ENCODE measurements at places on chromosomes 12 and 14. TPM values are rescaled to one million over a fixed set of nuclear protein-coding genes. Genes with fewer than 3 reads are reported as not detected.
A peak's percentile ranks its signal among the peaks of the same experiment; 100 is the strongest.

Gene HSPA2
- 11.0 TPM for total RNA-seq

Gene FOXM1
- 0.23 TPM for total RNA-seq

DNA sequence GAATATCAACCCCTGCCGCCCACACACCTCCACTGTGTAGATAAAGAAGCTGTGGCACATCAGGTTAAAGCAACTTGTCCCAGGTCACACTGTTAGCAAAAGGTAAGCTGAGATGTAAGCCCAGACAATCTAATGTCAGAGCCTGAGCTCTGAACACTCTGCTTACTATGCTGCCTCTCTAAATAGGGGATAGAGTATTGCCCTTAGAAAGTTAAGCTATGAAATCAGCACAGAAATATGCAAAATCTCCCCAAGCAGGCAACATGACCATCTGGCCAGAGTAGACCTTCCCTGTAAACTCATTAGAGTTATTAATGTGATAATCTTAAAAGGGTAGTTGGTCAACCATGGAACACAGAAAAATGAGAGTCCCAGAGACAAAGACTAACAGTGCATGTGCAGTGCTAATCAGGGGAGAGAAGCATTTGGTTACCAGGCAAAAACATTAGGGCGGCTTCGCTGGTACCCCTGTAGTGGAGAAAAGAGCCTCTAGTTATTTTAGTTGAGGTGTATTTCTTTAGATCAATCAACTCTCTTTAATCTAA lies 171.0 kb downstream of the BTG1 start:
- no peak for DNase-seq
- H3K36me3 ChIP-seq: no peaks in the 10 kb centered on the region
- H3K4me3 ChIP-seq: no peak overlapping the region
- H3K4me1 ChIP-seq: peaks cover 1% of the 10 kb centered on the region
- no peak overlapping the region for H3K27ac ChIP-seq

GRCh38 chr12:101727098-101727497 lies 12.2 kb downstream of the SYCP3 start:
- no peaks in the 10 kb centered on the region for H3K4me1 ChIP-seq
- no peaks in the 10 kb centered on the region for H3K36me3 ChIP-seq

DNA sequence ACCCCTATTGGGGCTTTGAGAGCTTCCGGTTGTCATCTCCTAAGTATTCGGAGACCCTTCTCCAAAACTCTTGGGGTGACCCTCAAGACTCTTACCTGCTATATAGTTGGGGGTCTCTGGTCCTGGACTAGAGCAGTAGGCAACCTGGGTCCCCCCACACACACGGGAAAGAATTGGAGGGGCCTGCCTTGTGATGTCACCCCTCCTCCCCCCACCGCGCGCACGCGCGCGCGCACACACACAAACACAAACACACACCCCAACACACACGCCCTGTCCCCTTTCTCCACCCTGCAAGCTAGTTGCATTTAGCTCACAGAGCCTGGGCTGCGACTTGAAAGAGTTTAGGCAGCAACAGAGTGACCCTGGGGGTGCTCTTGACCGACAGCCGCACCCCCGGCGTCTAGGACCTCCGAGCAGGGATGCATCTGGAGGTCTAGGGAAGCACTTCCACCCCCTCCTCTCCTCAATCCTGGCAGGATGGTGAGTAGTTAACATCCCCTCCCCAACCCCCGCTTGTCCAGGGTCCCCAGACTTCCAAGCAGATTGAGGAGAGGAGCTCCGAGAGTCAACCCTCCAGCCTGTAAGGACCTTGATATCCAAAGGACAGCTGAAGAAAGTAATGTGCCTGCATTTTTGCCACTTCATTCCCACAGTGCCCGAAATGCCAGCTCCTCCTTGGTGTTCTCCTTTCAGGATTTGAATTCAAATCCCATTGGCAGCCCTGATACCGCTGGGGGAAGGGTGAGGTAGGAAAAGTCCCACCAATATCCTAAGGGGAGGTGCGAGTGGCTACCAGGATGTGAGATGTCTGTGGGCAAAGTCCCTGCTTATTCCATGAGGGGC lies 1.4 kb upstream of the DNAJC14 start:
- peak overlapping the region; percentile 89 for H3K27ac ChIP-seq
- H3K36me3 ChIP-seq: no peaks in the 10 kb centered on the region
- H3K4me3 ChIP-seq: peak overlapping the region; percentile 72

Data from ovary (tissue), 10 donors.